G401 (cell line): ENCODE measurements at places on chromosomes 13 and 19. TPM values are rescaled to one million over a fixed set of nuclear protein-coding genes. Genes with fewer than 3 reads are reported as not detected.

DNA sequence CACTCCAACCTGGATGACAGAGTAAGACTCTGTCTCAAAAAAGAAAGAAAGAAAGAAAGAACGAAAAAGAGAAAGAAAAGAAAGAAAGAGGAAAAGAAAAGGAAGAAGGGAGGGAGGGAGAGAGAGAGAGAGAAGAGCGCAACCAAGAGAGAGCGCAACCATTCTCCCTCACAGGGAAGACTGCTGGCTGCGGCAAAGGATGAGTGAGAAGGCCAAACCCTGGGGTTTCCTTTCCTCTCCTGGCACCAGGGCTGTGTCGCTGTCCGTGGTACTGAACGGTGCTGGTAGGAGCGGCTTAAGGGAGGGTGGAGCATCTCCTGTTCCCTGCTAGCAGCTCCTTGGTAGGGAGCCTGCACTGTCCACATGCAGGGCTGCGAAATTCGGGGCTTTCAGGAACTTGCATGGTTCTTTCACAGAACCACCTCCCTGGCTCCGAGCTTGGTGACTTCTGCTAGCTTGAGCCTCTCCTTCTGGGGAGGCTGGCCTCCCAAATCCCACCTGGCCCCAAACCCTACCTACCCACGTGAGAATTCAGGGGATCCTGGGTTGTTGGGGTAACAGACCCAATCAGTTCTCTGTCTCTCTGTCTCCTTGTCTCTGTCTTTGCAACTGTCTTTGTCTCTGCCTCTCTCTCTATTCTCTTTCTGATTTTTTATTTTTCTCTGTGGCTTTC lies 51.1 kb upstream of the ZNRF4 start:
- peak; percentile 45 for DNase-seq

GRCh38 chr19:55345818-55346724 lies 6.4 kb downstream of the KMT5C start:
- DNase-seq: no peak

DNA sequence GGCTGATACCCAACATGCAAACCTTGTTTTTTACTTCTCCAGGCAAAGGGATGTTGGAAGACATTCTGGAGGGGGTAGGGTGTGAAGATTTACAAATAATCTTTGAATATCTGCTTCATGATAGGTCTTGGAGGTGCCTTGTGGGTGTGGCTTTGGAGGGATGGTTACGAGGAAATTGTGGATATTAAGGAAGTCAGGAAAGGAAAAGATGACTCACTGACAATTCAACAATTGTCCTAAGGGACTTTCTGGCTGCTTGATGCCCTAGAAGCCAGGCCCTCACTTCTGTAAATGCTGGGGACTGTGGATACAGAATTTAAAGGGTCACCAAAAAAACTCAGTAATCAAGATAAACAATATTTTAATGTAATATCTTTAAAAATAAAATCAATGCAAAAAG lies 37.4 kb upstream of the ZNF527 start:
- DNase-seq: no peak

- DNase-seq: no peak
Observed at GRCh38 chr13:46289260-46289955, 77.7 kb downstream of the LRRC63 start.

DNA sequence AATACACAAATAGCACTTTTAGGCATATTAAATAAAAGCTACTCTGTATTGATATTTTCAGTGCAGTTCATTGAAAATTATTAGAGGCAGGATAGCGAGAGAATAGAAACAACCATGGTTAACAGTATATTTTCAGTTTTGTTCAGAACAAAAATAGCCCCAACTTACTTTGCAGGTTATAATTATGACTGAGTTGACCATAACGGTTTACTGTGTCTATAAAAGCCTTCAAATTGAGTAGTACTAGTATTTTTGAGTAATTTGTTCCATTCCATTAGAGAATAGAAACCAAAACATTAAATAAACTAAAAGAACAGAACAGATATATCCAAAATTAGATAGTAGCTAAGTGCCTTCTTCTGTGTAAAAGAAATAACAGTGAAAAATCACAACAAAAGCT lies 1108.4 kb upstream of the PCDH20 start:
- DNase-seq: no peak

DNA sequence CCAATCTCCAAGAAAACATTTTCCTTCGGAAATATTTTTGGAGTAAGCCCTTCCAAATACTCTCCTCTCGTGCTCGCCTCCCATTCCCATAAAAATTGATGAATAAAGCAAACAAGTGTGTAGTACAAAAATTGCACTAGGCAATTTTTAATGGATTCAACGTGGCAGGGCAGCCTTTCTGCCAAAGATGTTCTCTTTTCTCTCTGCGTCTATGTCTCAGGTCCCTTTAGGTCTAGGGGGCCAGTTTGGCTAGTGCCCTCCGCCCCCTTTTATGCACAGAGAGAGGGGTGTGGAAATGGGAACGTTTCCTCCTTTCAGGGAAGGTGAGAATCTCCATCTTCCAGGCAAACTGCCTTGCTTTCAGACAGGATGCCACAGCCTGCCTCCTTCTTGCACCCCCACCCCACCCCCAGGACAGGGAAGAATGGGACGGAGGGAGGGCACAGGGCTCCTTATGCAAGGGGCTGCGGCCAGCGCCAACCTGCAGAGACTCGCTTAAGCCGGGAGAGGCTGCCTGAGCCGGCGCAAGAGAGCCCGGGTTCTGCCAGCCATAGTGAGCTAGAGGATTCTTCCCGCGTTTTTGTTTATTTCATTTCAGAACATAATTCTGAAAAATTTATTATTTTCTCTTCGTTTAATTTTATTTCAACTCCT lies 2.7 kb upstream of the ZIC2 start:
- peak; percentile 92 for DNase-seq

- DNase-seq: no peak
Observed at GRCh38 chr19:23787106-23787505, 28.4 kb upstream of the ZNF681 start.

DNA sequence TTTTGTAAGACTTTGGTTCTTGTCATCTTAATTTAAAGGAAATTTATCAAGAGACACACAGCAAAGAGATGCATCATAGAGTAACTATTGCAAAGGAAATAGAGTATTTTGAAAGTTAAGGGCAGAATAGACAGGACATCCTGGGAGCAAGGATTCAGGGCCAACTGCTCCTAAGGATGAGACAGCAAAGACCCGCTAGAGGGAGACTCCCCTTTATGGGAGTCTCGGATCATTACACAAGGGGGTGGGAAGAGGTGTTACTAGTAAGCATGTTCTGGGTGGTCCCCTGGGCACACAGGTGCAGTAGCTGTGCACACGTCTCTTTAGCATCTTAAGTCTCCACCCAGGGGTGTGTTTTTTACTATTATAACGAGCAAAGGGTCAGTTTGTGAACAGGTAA lies 9.6 kb downstream of the ZSCAN5C start:
- DNase-seq: no peak

DNA sequence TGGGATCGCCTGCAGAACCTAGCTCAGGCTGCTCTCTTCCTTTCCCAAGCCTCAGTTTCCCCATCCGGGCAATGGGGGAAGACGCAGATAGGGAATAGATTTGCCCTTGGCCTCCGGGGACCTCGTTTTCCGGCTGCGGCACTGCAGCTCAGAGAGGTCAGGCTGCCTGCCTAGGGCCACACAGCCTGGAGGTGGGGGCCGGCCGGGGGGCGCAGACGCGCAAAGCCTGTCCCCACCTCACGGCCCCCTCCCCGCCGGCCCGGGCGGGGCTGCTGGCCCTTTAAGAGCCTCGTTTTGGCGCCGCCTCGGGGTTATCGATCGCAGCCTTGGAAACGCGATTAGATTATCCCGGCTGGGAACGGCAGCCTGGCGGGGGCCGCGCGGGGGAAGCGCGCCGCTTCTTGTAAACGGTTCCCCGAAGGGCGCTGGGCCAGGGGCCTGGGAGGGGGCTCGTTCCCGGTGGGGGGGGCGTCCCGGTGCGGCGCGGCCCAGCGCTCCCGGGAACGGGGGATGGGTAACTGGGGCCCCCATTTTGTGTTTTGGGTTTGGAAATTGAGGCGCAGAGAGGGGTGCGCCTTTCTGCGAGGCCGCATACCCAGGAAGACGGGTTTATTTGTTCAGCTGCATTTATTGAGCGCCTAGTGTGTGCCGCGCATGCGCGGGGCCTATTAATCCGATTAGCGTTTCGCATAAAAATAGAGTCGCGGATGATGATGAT lies 23.4 kb upstream of the TCF3 start:
- no peak for DNase-seq

DNA sequence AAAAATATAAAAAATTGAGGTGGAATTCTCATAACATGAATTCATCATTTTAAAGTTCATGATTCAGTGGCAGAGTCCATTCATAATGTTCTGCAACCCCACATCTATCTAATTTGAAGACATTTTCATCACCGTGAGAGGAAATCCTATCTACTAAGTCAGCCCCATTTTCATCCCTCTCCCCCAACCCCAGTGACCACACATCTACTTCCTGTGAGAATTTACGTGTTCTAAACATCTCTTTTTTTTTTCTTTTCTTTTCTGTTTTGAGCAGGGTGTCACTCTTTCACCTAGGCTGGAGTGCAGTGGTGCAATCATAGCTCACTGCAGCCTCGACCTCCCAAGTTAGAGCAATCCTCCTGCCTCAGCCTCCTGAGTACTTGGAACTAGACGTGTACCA lies 17.5 kb downstream of the ATCAY start:
- no peak for DNase-seq

DNA sequence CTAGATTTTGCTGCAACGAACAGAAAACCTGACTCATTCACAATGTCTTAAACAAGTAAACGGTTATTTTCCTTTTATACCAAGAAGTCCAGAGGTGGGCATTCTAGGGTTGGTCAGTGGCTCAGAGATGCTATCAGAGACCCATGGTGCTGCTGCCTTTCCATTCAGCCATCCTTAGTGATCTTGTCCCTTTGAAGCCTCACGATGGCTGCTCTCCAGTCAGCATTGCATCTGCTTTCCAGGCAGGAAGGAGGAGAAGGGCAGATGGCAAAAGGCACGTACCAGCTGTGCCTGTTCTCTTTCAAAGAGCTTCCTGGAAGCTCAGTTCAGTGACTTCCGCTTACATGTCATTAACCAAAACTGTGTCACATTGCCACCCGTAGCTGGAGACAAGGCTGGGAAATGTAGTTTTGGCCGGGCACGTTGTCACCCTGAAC lies 30.1 kb downstream of the WDFY2 start:
- peak; percentile 91 for DNase-seq

DNA sequence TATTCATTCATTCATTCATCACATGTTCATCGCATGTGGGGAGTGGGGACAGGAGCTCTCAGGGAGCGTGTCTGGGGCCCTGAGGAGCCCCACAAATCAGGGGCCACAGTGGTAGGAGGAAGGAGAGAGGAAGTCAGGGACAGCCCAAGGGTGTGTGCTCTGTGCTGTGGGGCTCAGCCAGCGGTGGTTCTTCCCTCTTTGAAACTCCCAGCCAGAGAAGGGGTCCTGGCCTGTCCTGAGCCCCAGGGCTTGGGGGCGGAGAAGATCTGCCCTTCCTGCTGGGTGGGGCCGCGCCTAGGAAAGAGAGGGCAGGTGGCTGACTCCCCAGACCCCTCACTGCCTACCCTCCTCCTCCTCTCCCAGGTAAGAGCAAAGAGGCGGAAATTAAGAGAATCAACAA lies 14.6 kb downstream of the AP2A1 start:
- DNase-seq: no peak

DNA sequence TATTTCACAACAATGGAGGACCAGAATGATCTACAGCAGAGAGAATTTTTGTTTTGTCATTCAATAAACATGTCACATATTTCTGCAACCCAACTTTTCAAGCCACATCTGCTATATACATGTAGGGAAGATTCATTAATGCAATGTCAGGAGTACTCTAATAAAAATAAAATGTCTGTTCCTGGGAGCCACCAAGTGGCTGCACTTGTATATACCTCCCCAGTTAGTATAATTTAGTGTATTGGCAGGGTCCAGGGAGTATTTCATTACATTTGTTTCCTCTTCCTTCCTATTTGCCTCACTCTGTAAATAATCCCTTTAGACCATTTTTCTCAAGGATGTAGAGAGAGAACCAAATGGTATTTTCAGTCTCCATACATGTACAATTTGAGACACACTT lies 1169.0 kb downstream of the DIAPH3 start:
- no peak for DNase-seq

- DNase-seq: no peak
Observed at GRCh38 chr19:42198676-42199439, 18.6 kb downstream of the DEDD2 start.

GRCh38 chr13:49329831-49330545 lies 82.3 kb downstream of the CDADC1 start:
- no peak for DNase-seq

GRCh38 chr19:33186431-33187182 lies 7.5 kb upstream of the LRP3 start:
- DNase-seq: no peak

- no peak for DNase-seq
Observed at GRCh38 chr13:52869050-52869449, 20.6 kb upstream of the PCDH8 start.

DNA sequence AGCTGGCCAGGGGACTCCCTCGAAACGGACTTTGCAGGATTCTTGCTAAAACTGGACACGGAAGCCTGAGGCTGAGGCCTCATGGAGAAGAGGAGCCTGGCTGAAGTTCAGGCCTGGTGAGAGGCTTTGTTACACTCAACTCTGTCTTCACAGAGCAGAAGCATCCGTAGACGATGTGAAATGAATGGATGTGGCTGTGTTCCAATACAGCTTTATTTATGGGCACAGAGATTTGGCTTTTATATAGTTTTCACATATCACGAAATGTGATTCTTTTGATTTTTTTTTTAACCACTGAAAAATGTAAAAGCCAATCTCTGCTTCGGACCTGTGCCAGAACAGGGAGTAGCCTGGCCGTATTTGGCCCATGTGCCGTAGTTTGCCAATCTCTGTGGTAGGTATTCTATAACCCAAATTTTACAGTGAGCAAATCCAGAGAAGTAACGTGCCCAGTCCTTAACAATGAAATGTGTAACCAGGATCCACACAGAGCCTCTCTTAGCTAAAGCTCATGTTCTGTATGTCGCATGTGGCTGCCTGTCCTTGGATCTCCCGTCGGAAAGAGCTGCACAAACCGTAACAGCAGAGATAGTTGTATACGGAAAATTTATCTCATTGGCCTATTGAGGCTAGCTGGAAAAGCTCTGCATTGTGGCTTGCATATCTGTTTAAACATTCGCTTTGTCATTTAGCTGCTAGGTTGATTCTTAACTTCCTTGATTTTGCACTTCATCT lies 171.6 kb upstream of the RNF113B start:
- DNase-seq: peak; percentile 40

- no peak for DNase-seq
Observed at GRCh38 chr13:83272076-83272475, 610.2 kb downstream of the SLITRK1 start.

DNA sequence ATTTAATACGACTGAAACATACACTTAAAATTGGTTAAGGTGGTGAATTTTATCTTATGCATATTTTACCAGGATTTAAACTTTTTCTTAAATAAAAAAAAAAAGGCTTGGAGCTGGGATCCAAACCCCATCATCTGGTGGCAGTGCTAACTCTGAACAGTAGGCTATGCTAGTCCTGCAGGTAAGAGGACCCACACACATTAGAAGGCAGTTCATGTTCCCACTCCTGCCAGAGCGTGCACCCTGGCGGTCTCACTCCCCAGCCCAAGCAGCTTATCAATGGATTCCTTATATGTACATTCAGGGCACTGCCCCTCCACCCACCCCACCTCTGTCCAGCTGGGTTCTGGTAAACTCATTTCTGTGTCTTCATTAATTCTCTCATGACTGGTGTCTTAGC lies 31.3 kb upstream of the CEBPA start:
- no peak for DNase-seq

GRCh38 chr13:34577051-34577450 lies 365.0 kb upstream of the NBEA start:
- DNase-seq: no peak

CCDC70 gene
- not detected in 2 replicates for total RNA-seq

SPC24 gene
- 74.0 and 74.7 TPM in 2 replicates for total RNA-seq

USHBP1 gene
- total RNA-seq: 0.41 and 4.9 TPM in 2 replicates

HIF3A gene
- not detected in 2 replicates for total RNA-seq

SIGLEC8 gene
- total RNA-seq: not detected in 2 replicates

KCNK6 gene
- total RNA-seq: 1.2 and 1.4 TPM in 2 replicates

ATP1A3 gene
- total RNA-seq: 1.2 and 2.7 TPM in 2 replicates

ATG4D gene
- 50.9 and 58.5 TPM in 2 replicates for total RNA-seq

ELANE gene
- total RNA-seq: not detected in 2 replicates
